HepG2 (cell line): ENCODE measurements at places on chromosomes 7 and 10. TPM values are rescaled to one million over a fixed set of nuclear protein-coding genes. Genes with fewer than 3 reads are reported as not detected.

LRRN3 gene
- total RNA-seq = 0.07 TPM in 1 of 2 replicates, not detected in the other

CLRN3 gene
- total RNA-seq = not detected in 2 replicates

AOC1 gene
- not detected in 2 replicates for total RNA-seq

GPNMB gene
- total RNA-seq = 1.6 TPM in 2 replicates

ATOH7 gene
- total RNA-seq = 0.07 TPM in 1 of 2 replicates, not detected in the other

LIPK gene
- not detected in 2 replicates for total RNA-seq

OTUD1 gene
- 1.2 and 1.3 TPM in 2 replicates for total RNA-seq

NKX2-3 gene
- not detected in 2 replicates for total RNA-seq

HOXA2 gene
- 0.22 TPM in 1 of 2 replicates, not detected in the other for total RNA-seq

R3HCC1L gene
- total RNA-seq = 12.2 and 14.7 TPM in 2 replicates

AMPH gene
- total RNA-seq = not detected in 2 replicates
